ENCODE measurements at places on chromosomes 12 and 14. TPM values are rescaled to one million over a fixed set of nuclear protein-coding genes. Genes with fewer than 3 reads are reported as not detected.
A peak's percentile ranks its signal among the peaks of the same experiment; 100 is the strongest.

DNA sequence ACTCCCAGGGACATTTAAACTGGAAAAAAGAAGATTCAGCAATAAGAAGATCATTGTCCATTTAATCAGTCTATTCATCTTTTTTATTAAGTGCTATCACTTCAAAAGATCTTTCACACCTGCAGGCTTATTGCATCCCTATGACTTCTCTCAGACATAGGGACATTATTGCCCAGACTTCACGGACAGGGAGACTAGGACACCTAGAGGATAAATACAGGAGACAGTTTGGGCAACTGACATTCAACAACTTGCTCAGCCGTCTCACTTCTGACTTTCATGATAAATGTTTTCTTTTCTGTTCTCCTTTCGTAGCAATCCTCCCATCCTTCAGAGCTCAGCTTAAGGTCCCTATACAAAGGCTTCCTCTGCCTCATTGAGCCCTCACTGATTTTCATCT, 84.3 kb downstream of the TMEM30B start:
- DNase-seq, result no peak

GRCh38 chr12:6337958-6338433, 3.9 kb downstream of the TNFRSF1A start:
- DNase-seq, result no peak

- no peak for DNase-seq
Measured at GRCh38 chr12:123250471-123251383, 17.5 kb downstream of the MTRFR start.

DNA sequence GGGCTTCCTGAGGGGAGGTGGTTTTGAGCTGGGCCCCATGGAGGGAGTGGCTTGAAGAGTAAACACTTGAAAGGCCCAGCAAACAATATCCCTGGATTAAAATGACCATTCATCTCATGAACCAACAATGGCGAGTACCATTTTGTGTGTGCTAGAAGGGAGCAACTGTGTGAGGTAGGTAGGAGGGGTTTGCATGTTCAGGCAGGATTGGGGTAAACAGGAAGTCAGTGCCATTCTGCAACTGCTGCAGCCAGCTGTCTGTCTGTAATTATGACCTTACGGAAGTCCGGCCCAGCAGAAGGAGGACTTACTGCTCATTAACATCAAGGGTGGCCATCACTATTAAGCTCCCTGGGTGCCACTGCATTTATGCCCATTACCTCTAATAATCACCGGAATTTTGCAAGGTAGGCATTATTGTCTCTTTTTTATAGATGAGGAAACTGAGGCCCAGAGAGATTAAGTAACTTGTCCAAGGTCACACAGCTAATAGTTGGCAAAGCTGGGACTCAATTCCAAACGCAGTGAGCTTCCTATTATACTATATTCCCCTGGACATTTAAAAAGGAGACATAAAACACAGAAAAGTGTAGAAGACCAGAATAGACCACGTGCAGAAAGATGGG, 16.6 kb upstream of the IFI27L2 start:
- DNase-seq, result no peak

GRCh38 chr12:85575120-85576096, 260.8 kb downstream of the RASSF9 start:
- DNase-seq, result peak; percentile 64

GRCh38 chr14:81485781-81486180, 47.9 kb downstream of the SEL1L start:
- DNase-seq, result no peak

DNA sequence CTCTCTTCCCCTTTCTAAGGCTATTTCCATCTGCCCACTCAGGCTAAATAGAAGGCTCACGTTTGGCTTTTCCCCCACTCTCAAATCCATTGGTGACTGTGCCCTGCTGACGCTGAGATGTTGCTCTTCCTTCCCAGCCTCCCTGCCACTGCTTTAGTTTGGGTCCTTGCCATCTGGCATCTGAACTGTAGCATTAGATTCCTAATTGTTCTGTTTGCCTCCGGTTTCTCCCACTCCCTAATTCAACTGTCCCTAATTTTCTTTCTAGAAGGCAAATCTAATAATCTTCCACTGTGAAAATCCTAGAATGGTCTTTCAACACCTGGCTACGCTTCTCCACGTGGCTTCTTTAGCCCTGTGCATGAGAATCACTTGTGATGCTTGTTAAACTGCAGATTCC, 37.6 kb upstream of the SMOC1 start:
- no peak for DNase-seq

- DNase-seq, result no peak
Measured at GRCh38 chr14:58280954-58281787, 17.2 kb upstream of the ARID4A start.

- no peak for DNase-seq
Measured at GRCh38 chr12:57134949-57135348, 6.7 kb downstream of the LRP1 start.

DNA sequence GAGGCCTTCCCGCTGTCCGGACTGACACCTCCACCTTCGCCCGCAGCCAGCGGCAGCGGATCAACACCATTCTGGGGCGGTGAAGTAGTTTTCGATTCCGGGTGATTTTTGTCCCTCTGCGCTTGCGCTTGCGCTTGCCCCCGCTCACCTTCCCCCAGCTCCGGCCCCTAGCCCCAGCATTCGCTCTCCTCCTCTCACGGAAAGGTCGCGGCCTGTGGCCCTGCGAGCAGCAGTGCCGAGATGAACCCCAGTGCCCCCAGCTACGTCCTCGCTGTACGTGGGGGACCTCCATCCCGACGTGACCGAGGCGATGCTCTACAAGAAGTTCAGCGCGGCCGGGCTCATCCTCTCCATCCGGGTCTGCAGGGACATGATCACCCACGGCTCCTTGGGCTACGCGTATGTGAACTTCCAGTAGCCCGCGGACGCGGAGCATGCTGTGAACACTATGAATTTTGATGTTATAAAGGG, 22.7 kb upstream of the SRGAP1 start:
- DNase-seq, result no peak

- no peak for DNase-seq
Measured at GRCh38 chr12:95034750-95035149, 31.3 kb upstream of the NDUFA12 start.

- no peak for DNase-seq
Measured at GRCh38 chr14:36857842-36858445, 196.3 kb downstream of the PAX9 start.

DNA sequence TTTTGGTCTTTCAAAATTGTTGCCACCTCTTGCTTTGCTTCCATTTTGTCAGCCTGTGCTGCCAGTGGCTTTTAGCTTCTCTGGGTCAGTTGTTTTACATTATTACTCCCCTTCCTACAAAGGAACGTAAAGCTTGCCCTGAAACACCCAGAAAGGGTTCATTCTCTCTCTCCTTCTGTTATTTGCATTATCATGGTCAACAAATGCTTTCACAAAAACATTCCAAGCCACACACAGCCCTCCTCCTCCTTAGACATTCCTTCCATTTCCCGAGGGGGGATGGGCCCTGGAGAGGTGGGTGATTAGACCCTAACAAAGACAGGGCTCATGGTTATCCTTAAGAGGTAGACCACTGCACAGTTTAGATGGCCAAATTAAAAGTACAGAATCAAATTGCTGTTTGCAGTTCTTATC, 60.4 kb upstream of the SINHCAF start:
- DNase-seq, result no peak

- no peak for DNase-seq
Measured at GRCh38 chr12:64387197-64387816, 3.3 kb downstream of the C12orf56 start.

GRCh38 chr14:61331992-61332657, 10.7 kb downstream of the PRKCH start:
- no peak for DNase-seq

DNA sequence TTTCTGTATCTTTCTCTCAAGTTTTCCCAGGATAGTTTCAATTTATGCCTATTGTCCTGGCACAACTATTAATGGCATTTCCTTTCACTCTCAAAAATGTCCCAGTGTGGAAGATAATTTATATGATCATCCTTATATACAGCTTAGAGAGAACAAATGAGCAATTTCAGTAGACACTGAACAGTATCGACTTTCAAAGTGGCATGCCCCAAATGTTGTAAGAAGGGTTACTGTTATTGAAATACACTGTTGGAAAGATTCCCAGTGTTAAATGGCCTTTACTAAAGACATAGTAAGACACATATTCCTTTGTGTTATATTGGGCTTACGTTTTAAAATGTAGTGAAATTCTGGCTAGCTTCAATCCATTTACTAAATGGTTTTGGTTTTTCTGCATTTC, 202.3 kb upstream of the CDKN3 start:
- no peak for DNase-seq

- DNase-seq, result no peak
Measured at GRCh38 chr12:115421796-115422709, 738.1 kb upstream of the TBX3 start.

GRCh38 chr12:4579305-4580102, 17.5 kb downstream of the DYRK4 start:
- DNase-seq, result no peak

- DNase-seq, result no peak
Measured at GRCh38 chr14:99143793-99144192, 128.2 kb downstream of the BCL11B start.

DNA sequence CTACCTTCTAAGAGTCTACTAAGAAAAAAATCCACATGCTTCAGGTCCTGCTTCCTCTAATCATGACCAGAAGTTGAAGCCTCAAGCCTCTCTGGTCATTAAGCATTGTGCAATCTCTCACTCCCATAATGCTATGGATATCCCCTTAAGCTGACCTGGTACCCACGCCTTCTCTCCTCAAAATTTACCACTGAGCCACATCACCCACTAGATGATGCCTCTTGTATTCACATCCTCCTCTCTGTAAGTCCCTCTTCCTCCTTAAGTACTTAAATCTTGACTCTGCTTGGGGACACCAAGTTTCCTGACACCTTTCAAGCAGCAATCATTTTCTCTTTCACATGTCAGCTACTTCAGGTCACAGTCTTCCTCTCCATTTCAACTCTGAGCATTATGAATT, 9.8 kb downstream of the GALNT4 start:
- DNase-seq, result no peak

The NFATC4 gene
- polyA plus RNA-seq, result 25.8 TPM

The KRT77 gene
- not detected for polyA plus RNA-seq

The ITGB7 gene
- 0.45 TPM for polyA plus RNA-seq

The CELA1 gene
- polyA plus RNA-seq, result not detected

The CYP27B1 gene
- 0.18 TPM for polyA plus RNA-seq

The PLBD1 gene
- 12.7 TPM for polyA plus RNA-seq

The AHNAK2 gene
- polyA plus RNA-seq, result 2.0 TPM

The NTN4 gene
- polyA plus RNA-seq, result 62.9 TPM

Measured in right cardiac atrium (tissue), 5 donors.